ENCODE measurements at places on chromosomes 7 and 10.

- no peak for DNase-seq
- H3K36me3 ChIP-seq = no peaks in the 10 kb centered on the region
- no peaks in the 10 kb centered on the region for H3K4me1 ChIP-seq
- H3K27ac ChIP-seq = no peak overlapping the region
- no peaks in the 10 kb centered on the region for H3K27me3 ChIP-seq
- H3K4me3 ChIP-seq = no peak overlapping the region
Measured at GRCh38 chr7:120053390-120053961, 219.5 kb upstream of the KCND2 start.

DNA sequence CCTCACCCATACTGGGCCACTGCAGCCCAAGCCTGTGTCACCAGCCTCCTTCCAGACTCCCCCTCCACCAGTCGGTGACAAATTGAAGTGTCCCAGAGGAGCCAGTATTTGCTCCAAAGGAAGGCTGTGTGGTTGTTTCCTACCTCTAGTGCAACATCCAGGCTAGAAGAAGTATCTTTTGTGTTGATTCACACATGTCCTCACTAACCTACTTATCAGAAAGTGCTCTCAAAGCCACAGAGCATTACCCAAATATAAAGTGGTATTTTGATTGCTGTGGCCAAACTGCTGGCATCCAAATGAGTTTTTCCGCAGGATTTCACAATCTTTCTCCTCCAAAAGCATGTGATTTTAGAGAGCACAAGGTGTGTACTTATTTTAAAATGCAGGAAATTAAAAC, 134.8 kb downstream of the CUL2 start:
- H3K4me1 ChIP-seq = no peaks in the 10 kb centered on the region
- no peak overlapping the region for H3K27ac ChIP-seq
- no peaks in the 10 kb centered on the region for H3K36me3 ChIP-seq
- no peak for DNase-seq

GRCh38 chr10:70682920-70683600, 10.8 kb downstream of the ADAMTS14 start:
- no peak overlapping the region for H3K4me3 ChIP-seq
- no peaks in the 10 kb centered on the region for H3K36me3 ChIP-seq
- peak; percentile 62 for DNase-seq
- H3K4me1 ChIP-seq = peaks cover 33% of the 10 kb centered on the region

- H3K4me1 ChIP-seq = peaks cover 22% of the 10 kb centered on the region
- no peak overlapping the region for H3K4me3 ChIP-seq
- peak overlapping the region; percentile 8 for H3K27ac ChIP-seq
- DNase-seq = no peak
Measured at GRCh38 chr10:14884082-14884481, 5.4 kb downstream of the SUV39H2 start.

- H3K27me3 ChIP-seq = no peaks in the 10 kb centered on the region
- no peak overlapping the region for H3K4me3 ChIP-seq
- no peak for DNase-seq
- peaks cover 3% of the 10 kb centered on the region for H3K4me1 ChIP-seq
- H3K27ac ChIP-seq = no peak overlapping the region
Measured at GRCh38 chr7:127954357-127954748, 76.9 kb downstream of the LRRC4 start.

- peaks cover 74% of the 10 kb centered on the region for H3K4me1 ChIP-seq
- peak overlapping the region; percentile 64 for H3K4me3 ChIP-seq
- H3K27me3 ChIP-seq = no peaks in the 10 kb centered on the region
Measured at GRCh38 chr10:26486304-26486703, 48.2 kb downstream of the APBB1IP start.

DNA sequence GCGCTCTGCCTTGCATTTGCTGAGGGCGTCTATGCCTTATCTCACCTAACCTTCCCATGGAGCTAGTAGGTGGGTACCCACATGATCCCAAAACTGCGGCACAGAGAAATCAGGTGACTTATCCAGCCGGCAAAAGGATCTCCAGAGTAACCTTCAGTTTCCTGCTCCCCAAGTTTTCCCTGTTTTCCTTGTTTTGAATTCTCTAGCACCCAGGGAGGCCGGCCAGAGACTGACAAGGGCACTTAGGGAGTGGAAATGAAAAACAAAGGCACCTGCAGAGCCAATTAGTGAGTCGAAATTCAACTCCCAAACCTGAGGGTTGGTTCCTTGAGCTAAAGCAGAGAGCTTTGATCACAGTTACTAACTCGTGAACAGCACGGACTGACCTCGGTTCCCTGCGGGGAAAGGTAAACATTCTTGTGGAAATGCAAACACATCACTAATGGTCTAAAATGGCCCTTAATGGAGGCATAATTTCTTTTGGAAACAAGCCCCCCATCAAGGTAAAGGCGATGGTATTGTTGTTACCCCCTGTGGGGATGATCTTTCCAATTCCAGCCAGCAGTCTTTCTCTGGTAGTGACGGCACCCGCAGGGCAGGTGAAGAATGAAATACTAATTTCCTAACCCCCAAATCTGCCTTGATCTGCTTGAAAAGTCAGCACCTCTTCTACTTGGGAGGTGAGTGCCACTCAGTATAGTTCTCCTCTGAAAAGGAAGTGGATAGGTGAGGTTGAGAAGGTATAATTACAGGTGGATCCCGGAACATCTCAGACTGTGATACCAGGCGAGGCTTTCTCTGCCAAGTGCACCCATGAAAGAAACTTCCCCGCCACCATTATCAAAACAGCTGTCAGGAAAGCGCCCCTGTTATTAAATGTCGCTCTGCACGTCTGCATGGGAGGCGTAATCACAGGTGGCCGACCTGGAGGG, 365.6 kb upstream of the AUTS2 start:
- no peaks in the 10 kb centered on the region for H3K4me1 ChIP-seq
- H3K36me3 ChIP-seq = no peaks in the 10 kb centered on the region
- DNase-seq = no peak
- no peak overlapping the region for H3K4me3 ChIP-seq

GRCh38 chr10:62018131-62018911, 116.8 kb downstream of the ARID5B start:
- H3K27ac ChIP-seq = peak overlapping the region; percentile 94
- H3K36me3 ChIP-seq = peaks cover 57% of the 10 kb centered on the region
- H3K27me3 ChIP-seq = no peaks in the 10 kb centered on the region

DNA sequence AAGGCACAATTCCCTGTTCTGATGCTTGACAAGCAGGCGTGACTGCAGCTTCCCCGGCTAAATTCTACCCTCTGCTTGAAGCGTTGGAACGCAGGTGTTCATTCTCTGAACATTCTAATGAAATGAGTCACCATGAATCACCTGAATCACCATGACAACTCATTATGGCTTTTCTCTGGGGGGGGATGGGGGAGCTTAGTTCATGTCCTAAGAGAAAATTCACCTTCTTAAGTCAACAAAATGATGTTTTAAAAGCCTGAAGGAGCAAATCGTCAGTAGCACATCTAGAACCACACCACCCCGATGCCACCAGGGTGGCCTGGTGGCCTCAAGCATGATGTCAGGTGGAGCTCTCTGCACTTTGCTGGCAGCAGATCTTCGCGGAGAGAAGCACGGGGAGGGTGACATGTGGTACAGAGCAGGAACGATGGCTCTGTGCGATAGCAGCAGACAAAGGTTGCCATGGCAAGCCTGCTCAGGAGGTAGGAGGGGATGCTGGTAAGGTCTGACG, 33.7 kb downstream of the DDC start:
- no peak overlapping the region for H3K27ac ChIP-seq
- peaks cover 3% of the 10 kb centered on the region for H3K27me3 ChIP-seq
- no peak overlapping the region for H3K4me3 ChIP-seq
- H3K4me1 ChIP-seq = peaks cover 8% of the 10 kb centered on the region

- peaks cover 37% of the 10 kb centered on the region for H3K36me3 ChIP-seq
- no peak overlapping the region for H3K4me3 ChIP-seq
- no peak overlapping the region for H3K27ac ChIP-seq
- H3K4me1 ChIP-seq = peaks cover 8% of the 10 kb centered on the region
- H3K27me3 ChIP-seq = no peaks in the 10 kb centered on the region
- DNase-seq = no peak
Measured at GRCh38 chr10:73376679-73377078, 18.0 kb upstream of the CFAP70 start.

- no peak overlapping the region for H3K4me3 ChIP-seq
- H3K36me3 ChIP-seq = peaks cover 68% of the 10 kb centered on the region
- no peaks in the 10 kb centered on the region for H3K27me3 ChIP-seq
- H3K27ac ChIP-seq = no peak overlapping the region
Measured at GRCh38 chr7:139046143-139046542, 10.3 kb upstream of the ZC3HAV1L start.

DNA sequence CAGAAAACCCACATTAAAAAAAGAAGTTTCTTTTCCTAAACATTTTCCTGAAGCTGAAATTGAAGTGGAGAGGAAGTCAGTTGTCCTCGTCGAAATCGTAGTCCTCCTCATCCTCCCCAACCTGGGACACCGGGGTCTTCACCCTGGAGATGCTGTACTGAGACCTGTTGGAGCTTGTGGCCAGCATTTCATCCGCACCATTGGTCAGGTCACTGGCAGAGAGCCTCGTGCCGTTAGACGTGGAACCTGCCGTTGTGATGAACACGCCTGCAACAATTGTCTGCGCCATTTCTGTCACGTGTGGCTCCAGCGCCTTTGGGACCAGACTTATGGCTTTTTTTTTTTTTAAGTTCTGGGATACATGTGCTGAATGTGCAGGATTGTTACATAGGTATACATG, 23.8 kb downstream of the CD36 start:
- DNase-seq = no peak
- no peak overlapping the region for H3K4me3 ChIP-seq
- H3K4me1 ChIP-seq = no peaks in the 10 kb centered on the region
- no peak overlapping the region for H3K27ac ChIP-seq
- H3K27me3 ChIP-seq = no peaks in the 10 kb centered on the region

- peaks cover 14% of the 10 kb centered on the region for H3K4me1 ChIP-seq
- no peak for DNase-seq
- H3K36me3 ChIP-seq = no peaks in the 10 kb centered on the region
Measured at GRCh38 chr10:78357141-78358063, 323.7 kb downstream of the RPS24 start.

- H3K27me3 ChIP-seq = no peaks in the 10 kb centered on the region
- H3K4me1 ChIP-seq = no peaks in the 10 kb centered on the region
- H3K27ac ChIP-seq = no peak overlapping the region
- no peak for DNase-seq
- H3K36me3 ChIP-seq = no peaks in the 10 kb centered on the region
Measured at GRCh38 chr10:34018784-34019183, 684.3 kb upstream of the NRP1 start.

- H3K4me3 ChIP-seq = no peak overlapping the region
- peaks cover 3% of the 10 kb centered on the region for H3K27me3 ChIP-seq
- H3K36me3 ChIP-seq = no peaks in the 10 kb centered on the region
- H3K27ac ChIP-seq = no peak overlapping the region
- peaks cover 8% of the 10 kb centered on the region for H3K4me1 ChIP-seq
- DNase-seq = no peak
Measured at GRCh38 chr10:97053276-97053675, 132.5 kb downstream of the SLIT1 start.

DNA sequence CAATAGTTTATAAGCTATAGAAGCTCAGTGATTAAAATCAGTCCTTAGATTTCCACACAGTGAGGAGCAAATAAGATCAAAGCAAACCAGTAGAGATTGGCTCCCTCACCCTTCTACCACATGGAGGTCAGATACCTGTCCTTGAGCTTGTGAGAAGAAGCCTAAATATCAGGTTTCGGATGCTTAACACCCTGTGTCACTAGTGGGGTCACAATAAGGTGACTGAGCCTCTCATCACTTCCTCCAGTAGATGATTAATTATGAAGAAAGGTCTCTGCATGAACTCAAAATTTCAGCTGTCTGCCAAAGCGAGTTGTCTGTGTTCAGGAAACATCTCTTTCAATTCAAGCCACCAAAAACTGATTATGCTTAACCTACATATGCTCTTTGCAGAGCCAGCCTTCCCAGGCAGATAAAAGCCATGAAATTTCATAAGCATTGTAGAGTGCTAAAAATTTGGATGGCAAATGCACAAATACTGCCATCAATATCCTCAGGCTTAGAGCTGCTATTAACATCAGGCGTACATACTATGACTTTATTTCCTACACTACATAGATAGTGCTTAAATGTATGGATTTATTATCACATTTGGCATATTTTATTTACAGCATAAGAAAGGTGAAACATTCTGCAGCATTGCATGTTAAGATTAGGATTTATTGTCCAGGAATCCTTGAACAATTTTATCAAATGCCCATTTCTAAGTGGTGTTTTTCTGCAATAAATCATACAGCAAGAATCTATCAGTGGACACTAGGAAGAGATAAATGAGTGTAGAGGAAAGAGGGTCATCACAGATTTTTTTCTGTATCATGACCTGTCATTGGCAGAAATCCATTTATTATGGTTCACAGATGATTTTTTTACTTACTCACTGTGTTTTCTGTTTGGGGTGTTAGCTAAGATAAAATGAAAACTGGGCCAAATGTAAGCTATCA, 285.1 kb upstream of the SP8 start:
- H3K36me3 ChIP-seq = no peaks in the 10 kb centered on the region
- no peak overlapping the region for H3K4me3 ChIP-seq
- no peak overlapping the region for H3K27ac ChIP-seq
- H3K4me1 ChIP-seq = no peaks in the 10 kb centered on the region
- peaks cover 2% of the 10 kb centered on the region for H3K27me3 ChIP-seq

DNA sequence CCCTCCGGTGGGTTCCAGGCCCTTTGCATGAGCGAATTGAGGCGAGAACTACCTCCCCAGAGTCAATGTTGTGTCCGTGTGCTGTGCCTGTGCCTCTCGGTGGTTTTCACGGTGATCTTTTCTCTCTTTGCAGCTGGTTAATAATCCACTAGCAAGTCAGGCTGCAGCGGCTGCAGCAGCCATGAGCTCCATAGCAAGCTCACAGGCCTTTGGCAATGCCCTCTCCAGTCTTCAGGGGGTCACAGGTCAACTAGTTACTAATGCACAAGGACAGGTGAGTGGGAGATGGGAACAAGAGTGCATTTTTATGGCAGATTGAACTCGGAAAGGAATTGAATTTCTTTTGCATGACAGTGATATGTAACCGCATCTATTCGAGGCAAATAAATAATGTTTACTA, 159.7 kb upstream of the YAE1 start:
- no peaks in the 10 kb centered on the region for H3K36me3 ChIP-seq
- no peak overlapping the region for H3K27ac ChIP-seq
- no peaks in the 10 kb centered on the region for H3K4me1 ChIP-seq
- peaks cover under 1% of the 10 kb centered on the region for H3K27me3 ChIP-seq
- no peak overlapping the region for H3K4me3 ChIP-seq
- DNase-seq = no peak
